LoVo (cell line): ENCODE measurements at places on chromosomes 12 and 14.
A peak's percentile ranks its signal among the peaks of the same experiment; 100 is the strongest.

- DNase-seq = no peak
Measured at GRCh38 chr14:53865711-53866110, 90.9 kb downstream of the BMP4 start.

DNA sequence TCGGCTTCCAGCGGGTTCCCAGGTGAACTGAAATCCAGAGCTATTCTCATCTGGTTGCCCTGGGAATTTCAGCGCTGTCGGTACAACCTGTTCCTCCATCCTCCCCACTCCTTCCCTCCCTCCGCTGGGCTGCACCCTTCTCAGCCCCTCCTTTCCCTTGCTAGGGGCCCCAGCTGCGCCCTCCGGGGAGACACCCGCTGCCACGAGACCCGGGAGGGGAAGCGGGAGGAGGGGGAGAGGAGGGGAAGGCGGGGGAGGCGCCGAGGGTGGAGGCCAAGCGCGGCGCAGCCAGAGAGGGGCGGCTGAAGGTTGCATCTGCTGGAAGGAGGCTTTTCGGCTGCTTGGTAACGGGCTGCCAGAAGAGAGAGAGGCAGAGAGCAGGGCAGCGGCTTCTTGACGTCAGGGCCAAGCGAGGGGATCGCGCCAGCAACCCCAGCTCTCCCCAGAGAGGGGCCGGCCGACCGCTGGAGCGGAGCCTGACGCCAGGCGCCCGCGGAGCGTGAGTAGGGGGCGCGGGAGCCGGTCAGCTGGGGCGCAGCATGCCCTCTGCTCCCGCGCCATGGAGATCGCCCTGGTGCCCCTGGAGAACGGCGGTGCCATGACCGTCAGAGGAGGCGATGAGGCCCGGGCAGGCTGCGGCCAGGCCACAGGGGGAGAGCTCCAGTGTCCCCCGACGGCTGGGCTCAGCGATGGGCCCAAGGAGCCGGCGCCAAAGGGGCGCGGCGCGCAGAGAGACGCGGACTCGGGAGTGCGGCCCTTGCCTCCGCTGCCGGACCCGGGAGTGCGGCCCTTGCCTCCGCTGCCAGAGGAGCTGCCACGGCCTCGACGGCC, at the start of gene KCNA5:
Gene KCNA5, plus strand, starts transcription at position 291 of the 831 bp plus-strand sequence. Its CDS starts 269 bp downstream, at position 560.
- DNase-seq = no peak

DNA sequence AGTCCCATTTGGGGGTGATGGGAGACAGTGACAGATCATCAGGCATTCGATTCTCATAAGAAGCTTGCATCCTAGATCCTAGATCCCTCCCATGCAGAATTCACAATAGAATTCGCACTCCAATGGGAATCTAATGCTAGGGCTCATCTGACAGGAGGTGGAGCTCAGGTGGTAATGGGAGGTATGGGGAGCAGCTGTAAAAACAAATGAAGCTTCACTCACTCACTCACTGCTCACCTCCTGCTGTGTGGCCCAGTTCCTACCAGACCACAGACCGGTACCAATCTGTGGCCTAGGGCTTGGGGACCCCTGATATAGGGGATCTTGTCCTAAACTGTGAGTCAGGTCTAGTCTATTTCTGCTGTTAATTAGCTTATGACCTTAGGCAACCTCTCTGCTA, 40.1 kb upstream of the EPS8 start:
- no peak for DNase-seq

DNA sequence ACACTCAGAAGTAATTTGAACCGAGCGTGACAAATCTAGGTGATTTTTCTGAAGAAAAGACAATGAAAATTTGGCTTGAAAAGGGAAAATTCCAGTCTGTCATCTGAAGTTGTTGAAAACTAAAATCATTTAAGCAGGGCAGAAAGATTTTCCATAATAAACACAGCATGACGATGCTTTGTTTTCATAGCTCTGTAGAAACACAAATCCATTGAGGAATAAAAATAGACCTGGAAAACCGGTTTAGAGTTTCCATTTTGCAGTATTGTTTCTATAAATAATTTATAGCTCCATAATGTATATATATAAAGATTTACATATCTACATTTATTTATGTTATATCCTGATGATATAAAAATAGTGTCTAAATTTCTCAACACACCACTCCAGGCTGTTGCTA, 1918.5 kb upstream of the FLRT2 start:
- DNase-seq = no peak

- DNase-seq = peak; percentile 37
Measured at GRCh38 chr12:8860165-8860961, 37.9 kb downstream of the A2ML1 start.
